ENCODE measurements at places on chromosomes 7 and 10. TPM values are rescaled to one million over a fixed set of nuclear protein-coding genes. Genes with fewer than 3 reads are reported as not detected.
A peak's percentile ranks its signal among the peaks of the same experiment; 100 is the strongest.

- no peaks in the 10 kb centered on the region for H3K36me3 ChIP-seq
- no peak overlapping the region for H3K4me3 ChIP-seq
- no peaks in the 10 kb centered on the region for H3K27me3 ChIP-seq
- DNase-seq = peak; percentile 82
- peaks cover 1% of the 10 kb centered on the region for H3K4me1 ChIP-seq
Measured at GRCh38 chr7:123154231-123154860, 45.4 kb downstream of the SLC13A1 start.

- no peak overlapping the region for H3K27ac ChIP-seq
- H3K4me1 ChIP-seq = no peaks in the 10 kb centered on the region
- H3K4me3 ChIP-seq = no peak overlapping the region
- H3K27me3 ChIP-seq = peaks cover 47% of the 10 kb centered on the region
- no peak for DNase-seq
Measured at GRCh38 chr10:34045571-34046190, 711.2 kb upstream of the NRP1 start.

Gene OR2A5
- not detected for total RNA-seq

- no peak overlapping the region for H3K4me3 ChIP-seq
- H3K27me3 ChIP-seq = no peaks in the 10 kb centered on the region
- no peak for DNase-seq
- no peaks in the 10 kb centered on the region for H3K36me3 ChIP-seq
Measured at GRCh38 chr7:83579740-83580139, 69.2 kb downstream of the SEMA3E start.

DNA sequence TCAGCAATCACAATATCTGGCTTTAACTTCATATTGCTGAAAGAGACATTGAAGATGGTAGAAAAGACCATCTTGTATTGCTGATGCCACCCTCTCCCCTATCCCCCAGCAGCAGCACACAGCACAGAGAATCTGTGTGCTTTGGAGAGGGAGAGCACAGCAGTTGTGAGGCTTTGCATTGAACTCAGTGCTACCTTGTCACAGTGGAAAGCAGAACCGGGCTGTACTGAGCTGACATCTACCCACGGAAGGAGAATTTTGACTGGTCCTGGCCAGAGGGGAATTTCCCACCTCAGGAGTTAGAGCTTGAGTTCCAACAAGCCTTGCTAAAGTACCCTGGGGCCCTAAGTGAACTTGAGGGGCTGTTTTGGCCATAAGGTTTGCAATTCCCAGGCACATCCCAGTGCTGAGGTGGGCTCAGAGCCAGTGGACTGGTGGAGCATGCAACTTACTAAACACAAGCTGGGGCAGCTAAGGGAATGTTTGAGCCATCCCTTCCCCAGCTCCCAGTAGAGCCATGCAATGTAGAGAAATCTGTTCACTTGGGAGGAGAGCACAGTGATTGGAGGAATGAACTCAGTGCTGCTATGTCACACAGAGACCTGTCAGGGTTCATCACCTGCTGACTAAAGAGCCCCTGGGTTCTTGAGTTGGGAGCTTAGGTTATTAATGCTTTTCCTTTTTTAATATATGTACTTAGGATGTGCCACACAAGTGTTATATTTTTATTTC is 62.1 kb downstream of the OR13A1 start:
- H3K27me3 ChIP-seq = peaks cover 14% of the 10 kb centered on the region
- no peaks in the 10 kb centered on the region for H3K4me1 ChIP-seq
- H3K4me3 ChIP-seq = no peak overlapping the region
- H3K27ac ChIP-seq = no peak overlapping the region
- no peak for DNase-seq
- no peaks in the 10 kb centered on the region for H3K36me3 ChIP-seq

Gene ELMO1
- not detected for total RNA-seq

DNA sequence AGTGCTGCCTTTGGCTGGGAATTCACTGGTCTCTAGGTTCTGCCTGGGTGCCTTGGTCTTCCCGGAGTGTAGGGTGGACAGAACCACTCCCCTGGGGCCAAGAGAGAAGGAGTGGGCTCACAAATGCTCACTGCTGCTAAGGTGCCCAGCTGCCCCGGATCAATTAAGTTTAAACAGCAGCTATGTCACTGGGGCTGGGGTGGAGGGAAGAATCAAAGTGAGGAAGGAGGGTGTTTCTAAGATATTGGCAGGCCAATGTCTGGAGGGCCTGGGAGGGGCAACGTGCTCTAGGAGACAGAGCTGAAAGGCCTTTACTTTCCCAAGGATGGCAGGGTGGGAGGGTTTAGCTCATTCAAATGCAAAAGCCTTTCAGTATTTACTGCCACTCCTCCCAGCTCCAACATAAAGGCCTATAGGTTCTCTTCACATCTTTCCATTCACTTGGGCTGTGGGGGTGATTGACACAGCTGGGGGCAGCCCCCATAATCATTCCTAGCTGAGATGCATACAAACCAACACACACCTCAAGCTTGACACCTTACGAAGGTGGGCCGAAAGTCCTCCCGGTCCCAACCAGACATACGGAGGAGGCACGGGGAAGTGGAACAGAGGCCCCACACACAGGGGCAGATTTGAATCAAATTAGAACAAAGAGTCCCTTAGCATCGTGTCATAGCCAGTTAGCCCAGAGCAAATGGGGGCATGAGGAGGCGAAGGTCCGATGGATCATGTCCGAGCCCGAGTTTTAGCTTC is 108.0 kb upstream of the EFCAB10 start:
- no peaks in the 10 kb centered on the region for H3K27me3 ChIP-seq
- peaks cover 16% of the 10 kb centered on the region for H3K4me1 ChIP-seq
- no peak for DNase-seq
- H3K36me3 ChIP-seq = peaks cover 11% of the 10 kb centered on the region
- no peak overlapping the region for H3K4me3 ChIP-seq
- H3K27ac ChIP-seq = no peak overlapping the region

Gene OR9A2
- not detected for total RNA-seq

Gene MSS51
- total RNA-seq = 2.9 TPM

GRCh38 chr7:51134013-51134441 is 182.6 kb downstream of the COBL start:
- no peak overlapping the region for H3K27ac ChIP-seq
- H3K27me3 ChIP-seq = no peaks in the 10 kb centered on the region
- DNase-seq = no peak

DNA sequence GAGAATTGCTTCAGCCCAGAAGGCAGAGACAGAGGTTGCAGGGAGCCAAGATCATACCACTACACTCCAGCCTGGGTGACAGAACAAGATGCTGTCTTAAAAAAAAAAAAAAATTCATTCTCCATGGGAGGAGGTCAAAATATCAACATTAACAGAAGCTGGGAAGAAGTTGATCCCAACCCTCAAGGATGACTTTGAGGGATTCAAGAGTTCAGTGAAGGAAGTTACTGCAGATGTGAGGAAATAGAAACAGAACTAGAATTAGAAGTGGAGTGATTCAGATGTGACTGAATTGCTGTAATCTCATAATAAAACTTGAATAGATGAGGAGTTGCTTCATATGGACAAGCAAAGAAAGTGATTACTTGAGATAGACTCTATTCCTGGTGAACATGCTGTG is 19.7 kb upstream of the RPEL1 start:
- H3K4me1 ChIP-seq = peaks cover 8% of the 10 kb centered on the region
- DNase-seq = no peak
- H3K27me3 ChIP-seq = no peaks in the 10 kb centered on the region
- no peaks in the 10 kb centered on the region for H3K36me3 ChIP-seq
- no peak overlapping the region for H3K27ac ChIP-seq

GRCh38 chr10:85256481-85256880 is 928.1 kb downstream of the CCSER2 start:
- H3K27ac ChIP-seq = no peak overlapping the region
- no peak for DNase-seq
- no peaks in the 10 kb centered on the region for H3K4me1 ChIP-seq
- no peaks in the 10 kb centered on the region for H3K27me3 ChIP-seq

- H3K4me1 ChIP-seq = no peaks in the 10 kb centered on the region
- H3K36me3 ChIP-seq = no peaks in the 10 kb centered on the region
- no peak overlapping the region for H3K4me3 ChIP-seq
- no peak for DNase-seq
- no peak overlapping the region for H3K27ac ChIP-seq
Measured at GRCh38 chr10:13066527-13066926, 33.4 kb upstream of the OPTN start.

DNA sequence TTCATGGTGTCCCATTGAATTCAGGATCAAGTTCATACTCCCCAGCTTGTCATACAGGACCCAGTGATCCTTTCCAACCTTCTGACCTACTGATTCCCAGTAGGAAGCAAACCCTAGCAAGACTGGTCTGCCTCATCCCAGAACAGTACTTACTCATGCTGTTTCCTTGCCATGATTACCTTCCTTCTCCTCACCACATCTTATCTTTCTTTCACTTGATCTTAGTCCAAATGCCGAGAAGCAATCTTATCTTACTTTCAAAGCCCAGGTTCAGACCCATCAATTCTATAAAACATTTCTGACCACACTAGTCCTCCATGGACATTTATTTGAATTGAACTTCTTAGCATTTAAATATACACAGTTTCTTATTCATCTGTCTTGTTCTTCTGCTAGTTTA is 26.6 kb upstream of the ATRNL1 start:
- H3K4me1 ChIP-seq = peaks cover 8% of the 10 kb centered on the region
- H3K27me3 ChIP-seq = peaks cover 24% of the 10 kb centered on the region
- H3K27ac ChIP-seq = no peak overlapping the region
- no peak overlapping the region for H3K4me3 ChIP-seq
- no peak for DNase-seq

Gene BICC1
- 70.2 TPM for total RNA-seq

DNA sequence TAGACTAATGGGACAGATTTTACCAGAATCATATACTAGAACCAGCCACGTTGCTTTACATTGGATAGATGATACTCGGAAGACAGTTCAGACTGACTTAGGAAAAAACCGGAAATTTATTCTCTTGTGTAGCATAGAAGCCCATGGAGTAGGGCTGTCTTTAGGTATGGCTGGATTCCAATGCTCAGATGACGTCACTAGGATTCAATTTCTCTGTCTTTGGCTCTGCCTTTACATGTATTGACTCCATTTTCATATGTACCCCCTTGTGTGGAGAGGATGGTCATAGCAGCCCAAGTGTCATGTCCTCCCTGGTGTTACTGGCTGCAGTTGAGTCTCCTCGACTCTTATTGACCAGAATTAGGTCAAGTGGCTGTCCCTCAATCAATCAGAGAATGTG is 39.2 kb upstream of the SMNDC1 start:
- no peaks in the 10 kb centered on the region for H3K36me3 ChIP-seq
- no peak overlapping the region for H3K27ac ChIP-seq
- peaks cover 8% of the 10 kb centered on the region for H3K4me1 ChIP-seq
- no peak overlapping the region for H3K4me3 ChIP-seq

GRCh38 chr7:26667514-26668133 is 196.8 kb downstream of the SKAP2 start:
- H3K4me3 ChIP-seq = no peak overlapping the region
- DNase-seq = peak; percentile 92
- peaks cover 57% of the 10 kb centered on the region for H3K4me1 ChIP-seq
- H3K36me3 ChIP-seq = no peaks in the 10 kb centered on the region

Gene SEPTIN7
- total RNA-seq = 269 TPM

DNA sequence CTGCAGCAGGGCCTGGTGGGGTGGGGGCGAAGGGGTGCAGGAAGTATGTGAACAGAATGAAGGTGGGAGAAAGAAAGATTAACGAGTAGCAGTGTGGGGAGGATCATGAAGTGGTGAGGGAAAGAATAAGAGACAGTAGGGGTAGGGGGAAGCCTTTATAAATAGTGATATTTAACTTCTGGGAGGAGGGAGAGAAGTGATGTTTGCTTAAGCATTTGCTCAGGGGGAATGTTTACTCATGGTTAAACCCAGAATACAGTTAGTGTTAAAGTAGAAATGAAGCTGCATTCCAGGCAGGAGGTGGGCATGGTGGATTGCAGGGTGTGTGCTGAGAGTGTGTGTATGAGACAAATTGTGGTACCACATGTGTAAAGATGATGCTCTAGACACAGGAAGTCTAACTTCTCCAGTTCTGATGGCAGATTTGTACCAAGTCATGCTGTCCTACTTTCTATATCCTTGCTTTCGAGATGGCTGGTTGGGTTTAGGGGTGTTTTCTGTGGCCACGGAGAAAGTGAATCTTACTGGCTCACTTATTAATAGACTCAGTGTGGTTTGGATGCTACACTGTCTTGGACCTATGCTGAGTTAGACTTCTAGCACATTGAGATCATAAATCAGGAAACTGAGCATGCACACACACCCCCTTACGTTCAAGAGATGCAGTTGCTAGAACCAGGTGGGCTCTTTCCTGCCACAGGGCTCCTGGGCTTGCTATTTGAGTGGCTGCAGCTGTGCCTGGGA is 10.6 kb upstream of the DNMBP start:
- H3K27ac ChIP-seq = no peak overlapping the region
- DNase-seq = no peak
- peaks cover 11% of the 10 kb centered on the region for H3K4me1 ChIP-seq
- peaks cover 4% of the 10 kb centered on the region for H3K36me3 ChIP-seq

- no peaks in the 10 kb centered on the region for H3K27me3 ChIP-seq
- peak; percentile 22 for DNase-seq
- H3K36me3 ChIP-seq = peaks cover 6% of the 10 kb centered on the region
Measured at GRCh38 chr10:109961174-109962001, 38.1 kb upstream of the XPNPEP1 start.

DNA sequence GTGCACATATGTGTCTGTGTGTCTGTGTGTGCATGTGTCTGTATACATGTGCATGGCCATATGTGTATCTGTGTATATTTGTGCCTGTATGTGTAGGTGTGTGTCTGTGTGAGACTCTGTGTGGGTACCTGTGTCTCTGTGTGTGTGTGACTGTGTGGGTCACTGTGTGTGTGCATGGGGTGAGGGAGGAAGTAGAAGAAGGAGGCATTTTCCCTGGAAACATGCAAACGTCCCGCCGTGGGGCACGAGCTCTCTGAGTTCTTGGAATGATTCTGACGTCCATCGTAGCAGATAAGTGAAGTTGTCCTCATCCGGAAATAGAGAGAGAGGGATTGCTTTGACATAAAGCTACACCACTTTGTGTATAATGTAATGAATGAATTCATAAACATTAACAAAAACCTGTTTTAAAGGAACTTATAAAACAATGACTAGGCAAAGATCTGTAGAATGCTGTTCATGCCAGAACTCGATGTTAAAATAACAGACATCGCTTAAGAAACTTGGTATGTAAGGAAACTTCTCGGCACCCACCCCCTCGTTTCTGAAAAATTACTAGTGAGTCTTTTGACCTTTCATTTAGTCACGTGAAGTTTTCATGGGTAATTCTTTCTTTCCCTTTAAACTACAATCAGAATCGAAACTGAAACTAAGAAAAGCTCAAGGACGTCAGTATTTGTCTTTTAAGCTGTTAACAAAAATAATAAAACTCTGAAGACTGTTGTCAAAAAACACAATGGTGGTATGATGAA is 43.6 kb upstream of the KLF6 start:
- H3K36me3 ChIP-seq = peaks cover 12% of the 10 kb centered on the region
- H3K27ac ChIP-seq = peak overlapping the region; percentile 92
- no peaks in the 10 kb centered on the region for H3K27me3 ChIP-seq
- peak overlapping the region; percentile 74 for H3K4me3 ChIP-seq
- no peak for DNase-seq
- peaks cover 41% of the 10 kb centered on the region for H3K4me1 ChIP-seq

DNA sequence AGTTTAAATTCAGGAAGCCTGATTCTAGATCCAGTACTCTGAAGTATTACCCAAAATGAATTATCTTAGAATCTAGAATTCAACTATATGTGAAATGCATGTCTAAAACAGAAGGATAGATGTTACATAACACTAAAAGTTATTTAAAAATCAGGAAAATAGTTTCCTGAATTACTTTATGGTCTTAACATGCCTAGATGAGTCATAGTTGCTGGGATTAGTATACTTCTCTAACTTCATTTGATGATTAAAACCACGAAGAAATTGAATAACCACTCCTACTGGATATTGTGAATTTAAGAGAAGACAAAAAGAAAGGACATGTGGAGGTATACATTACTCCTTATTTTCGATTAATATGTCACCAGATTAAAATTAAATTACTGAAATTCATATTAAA is 65.5 kb downstream of the ATAD1 start:
- no peaks in the 10 kb centered on the region for H3K4me1 ChIP-seq
- no peak overlapping the region for H3K4me3 ChIP-seq
- no peak for DNase-seq
- peaks cover 5% of the 10 kb centered on the region for H3K36me3 ChIP-seq
- H3K27me3 ChIP-seq = no peaks in the 10 kb centered on the region
- no peak overlapping the region for H3K27ac ChIP-seq

Measured in Calu3 (cell line).